ENCODE measurements at places on chromosomes 16 and 17.

- DNase-seq: no peak
Measured at GRCh38 chr17:10099051-10099571, 99.3 kb downstream of the GAS7 start.

- no peak for DNase-seq
Measured at GRCh38 chr17:2982854-2983253, 80.6 kb downstream of the OR1D5 start.

DNA sequence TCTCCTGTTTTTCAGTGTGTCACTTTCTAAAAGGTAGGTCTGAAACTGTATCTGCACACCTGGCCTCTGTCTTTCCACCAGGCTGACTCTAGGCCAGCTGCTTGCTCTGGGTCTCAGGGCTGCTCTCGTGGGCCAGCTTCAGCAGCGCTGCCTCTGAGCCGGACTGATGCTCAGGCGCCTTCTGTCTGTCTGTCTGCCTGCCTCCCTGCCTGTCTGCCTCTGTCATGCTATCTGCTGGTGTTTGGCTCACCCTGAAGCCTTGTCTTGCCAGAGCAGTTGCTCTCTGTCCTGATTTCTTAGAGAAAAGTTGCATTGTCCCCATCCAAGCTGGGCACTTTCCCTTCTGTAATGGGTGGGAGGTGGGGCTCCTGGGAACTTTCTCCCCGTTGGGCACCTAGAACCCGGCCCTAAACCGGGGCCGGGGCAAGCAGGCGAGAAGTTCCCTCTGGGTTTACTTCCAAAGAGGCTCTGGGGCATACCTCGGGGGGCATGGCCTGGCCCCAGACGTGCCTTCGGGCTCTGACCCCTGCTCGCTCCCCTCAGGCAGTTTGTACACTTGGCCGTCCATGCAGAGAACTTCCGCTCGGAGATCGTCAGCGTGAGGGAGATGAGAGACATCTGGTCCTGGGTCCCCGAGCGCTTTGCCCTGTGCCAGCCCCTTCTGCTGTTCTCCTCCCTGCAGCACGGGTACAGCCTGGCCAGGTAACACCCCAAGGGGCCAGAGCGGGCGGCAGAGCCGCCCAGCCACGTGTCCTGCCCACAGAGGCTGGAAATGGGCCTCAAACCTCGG is 15.9 kb upstream of the ATP6V0C start:
- no peak for DNase-seq

- DNase-seq: no peak
Measured at GRCh38 chr17:81152288-81152828, 12.9 kb upstream of the PVALEF start.

DNA sequence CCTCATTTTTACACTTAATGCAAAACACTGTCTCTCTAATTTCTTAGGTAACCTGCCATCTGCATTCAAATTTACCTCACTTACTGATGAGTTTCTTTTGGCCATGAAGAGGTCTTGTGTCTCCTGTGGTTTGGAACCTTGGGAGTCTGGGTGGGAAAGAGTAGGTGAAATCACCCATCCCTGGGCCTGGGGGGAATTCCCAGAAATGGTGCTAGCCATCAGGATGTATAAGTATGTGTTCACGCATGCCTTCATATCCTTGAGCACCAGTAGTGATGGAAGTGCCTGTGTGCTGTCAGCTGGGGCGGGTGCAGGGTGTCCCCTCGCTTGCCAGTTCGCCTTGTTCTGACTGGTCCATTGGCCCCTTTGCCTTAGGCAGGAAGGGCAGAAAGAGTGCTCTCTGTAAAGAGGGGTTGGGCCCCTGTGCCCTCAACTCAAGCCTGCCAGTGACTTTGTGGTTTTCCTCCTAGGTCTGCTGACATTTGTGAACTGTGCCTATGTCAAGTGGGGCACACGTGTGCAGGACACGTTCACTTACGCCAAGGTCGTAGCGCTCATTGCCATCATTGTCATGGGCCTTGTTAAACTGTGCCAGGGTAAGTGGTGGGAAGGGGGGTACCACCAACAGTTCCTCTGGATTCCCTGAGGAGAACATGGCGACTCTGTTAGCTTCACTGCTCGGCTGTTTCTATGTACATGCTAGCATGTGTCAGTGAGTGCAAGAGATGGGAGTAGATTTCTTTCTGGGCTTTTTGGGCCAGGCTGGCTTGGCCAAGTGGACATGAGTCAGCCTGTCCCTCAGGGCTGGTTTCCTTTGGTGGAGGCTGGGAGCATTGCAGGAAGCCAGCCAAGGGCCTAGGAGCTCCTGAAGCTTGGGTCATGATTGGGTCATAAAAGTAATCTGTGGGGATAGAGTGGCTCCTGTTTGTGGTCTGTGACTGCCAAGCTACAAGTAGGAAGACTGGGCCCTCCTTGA is 23.2 kb downstream of the SLC7A6OS start:
- peak; percentile 64 for DNase-seq

DNA sequence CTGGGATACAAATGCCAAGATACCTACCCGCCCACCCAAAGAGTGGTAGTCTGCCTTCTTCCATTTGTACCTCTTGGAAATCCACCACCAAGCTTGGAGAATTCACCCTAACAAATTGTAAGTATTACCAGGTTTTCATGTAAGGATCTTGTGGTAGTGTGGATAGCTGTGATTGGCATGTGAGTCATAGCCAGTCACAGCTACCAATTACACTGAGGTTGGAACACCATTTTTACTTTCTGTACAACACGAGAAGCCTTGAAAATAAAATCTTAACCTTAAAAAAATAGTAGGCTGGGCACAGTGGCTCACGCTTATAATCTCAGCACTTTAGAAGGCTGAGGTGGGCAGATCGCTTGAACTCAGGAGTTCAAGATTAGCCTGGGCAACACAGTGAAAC is 18.5 kb upstream of the SLC35G3 start:
- peak; percentile 46 for DNase-seq

DNA sequence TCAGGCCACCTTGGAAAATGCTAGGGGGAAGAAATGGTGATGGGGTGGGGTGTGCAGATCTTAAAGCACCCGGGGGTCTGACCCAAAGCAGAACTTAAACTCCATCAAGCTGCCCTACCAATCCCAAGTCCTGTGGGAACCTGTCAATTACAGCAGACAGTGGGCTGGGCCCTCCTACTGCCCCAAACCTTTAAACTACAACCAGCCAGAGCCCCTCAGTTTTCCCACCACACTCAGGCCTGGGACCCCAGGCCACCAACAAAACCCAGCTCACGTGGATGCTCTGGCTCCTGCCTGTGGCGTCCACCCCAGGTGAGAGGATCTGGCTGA is 2.7 kb downstream of the MYO18A start:
- DNase-seq: no peak

GRCh38 chr16:25692351-25692741 is 587 bp downstream of the HS3ST4 start:
- DNase-seq: no peak

DNA sequence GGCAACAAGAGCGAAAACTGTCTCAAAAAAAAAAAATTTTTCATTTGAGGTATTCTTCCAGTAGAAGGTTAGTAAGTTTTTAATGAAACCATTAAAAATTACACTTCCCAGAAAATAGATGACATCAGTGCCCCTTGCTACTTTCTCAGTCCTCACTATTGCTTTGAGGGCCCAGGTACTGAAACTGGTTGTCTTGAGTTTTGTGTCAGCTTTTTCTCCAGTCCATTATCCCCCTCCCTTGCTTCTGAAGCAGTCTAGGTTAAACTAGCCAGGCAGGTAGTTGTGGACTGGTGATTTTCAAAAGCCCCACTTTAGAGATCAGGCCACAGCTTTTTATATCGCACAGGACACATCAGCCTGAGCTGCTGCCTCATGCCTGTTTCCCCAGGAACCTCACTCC is 10.9 kb downstream of the SMCR8 start:
- DNase-seq: no peak

- no peak for DNase-seq
Measured at GRCh38 chr17:4182043-4182442, 39.0 kb downstream of the CYB5D2 start.

GRCh38 chr17:74412581-74412980 is 19.3 kb upstream of the GPRC5C start:
- DNase-seq: no peak

DNA sequence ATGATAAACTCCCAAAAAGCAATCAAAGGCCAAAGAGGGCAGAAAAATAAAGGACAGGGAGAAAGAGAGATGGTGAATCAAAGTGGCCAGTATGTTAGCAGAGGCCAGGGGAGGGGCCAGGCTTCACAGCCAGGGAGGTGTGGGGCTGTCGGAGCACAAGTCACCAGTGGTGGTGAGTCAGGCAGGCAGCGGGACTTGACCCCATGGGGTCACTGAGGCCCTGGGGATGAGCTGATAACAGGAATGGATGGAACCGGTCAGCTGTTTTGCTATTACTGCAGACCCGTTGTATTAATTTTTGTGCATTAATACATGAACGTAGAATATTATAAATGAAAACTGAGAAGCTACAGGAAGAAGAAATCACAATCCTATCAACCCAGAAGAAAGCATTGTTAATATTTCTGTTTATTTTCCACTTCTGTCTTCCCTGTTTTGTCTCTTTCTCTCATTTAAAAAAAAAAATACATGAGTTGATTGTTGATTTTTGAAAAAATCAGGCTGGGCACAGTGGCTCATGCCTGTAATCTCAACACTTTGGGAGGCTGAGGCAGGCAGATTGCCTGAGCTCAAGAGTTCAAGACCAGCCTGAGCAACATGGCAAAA is 106.9 kb downstream of the SOCS1 start:
- no peak for DNase-seq

GRCh38 chr16:87098976-87099720 is 218.0 kb downstream of the C16orf95 start:
- DNase-seq: no peak

GRCh38 chr17:78532311-78532710 is 44.9 kb downstream of the DNAH17 start:
- no peak for DNase-seq

DNA sequence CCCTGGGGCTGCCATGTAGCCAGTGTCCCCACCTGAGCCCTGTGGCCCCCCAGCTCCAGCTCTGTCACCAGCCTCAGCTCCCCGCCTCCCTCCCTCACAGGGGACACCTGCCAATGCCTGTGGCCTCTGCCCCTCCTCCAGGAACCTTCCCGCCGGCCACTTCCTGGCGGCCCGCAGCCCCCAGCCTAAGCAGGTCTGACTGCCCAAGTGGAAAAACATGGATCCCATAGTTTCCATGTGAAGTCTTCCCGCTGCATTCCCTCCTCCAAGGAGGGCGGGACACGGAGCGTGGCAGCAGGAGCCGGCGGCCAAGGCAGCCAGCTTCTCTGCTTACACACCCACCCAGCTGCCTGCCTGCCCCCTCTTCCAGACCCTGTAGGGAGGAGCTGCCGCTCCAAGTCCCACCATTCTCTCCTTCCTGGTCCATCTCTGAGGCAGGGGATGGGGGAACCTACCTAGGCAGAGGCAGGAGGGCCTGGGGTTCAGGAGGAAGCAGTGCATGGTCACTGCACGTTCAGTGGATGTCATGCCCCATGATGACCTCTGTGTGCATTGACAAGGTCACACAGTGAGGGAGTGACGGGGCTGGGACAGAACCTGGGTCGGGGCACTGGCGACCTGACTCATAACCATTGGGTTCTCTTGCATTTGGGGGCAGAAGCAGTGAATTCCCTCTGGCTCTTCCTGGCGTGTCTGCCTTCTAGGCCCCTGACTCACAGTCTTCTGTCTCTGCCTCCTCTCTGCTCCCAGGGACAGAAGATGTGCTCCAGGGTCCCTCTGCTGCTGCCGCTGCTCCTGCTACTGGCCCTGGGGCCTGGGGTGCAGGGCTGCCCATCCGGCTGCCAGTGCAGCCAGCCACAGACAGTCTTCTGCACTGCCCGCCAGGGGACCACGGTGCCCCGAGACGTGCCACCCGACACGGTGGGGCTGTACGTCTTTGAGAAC is 8.7 kb downstream of the VASN start:
- DNase-seq: no peak

DNA sequence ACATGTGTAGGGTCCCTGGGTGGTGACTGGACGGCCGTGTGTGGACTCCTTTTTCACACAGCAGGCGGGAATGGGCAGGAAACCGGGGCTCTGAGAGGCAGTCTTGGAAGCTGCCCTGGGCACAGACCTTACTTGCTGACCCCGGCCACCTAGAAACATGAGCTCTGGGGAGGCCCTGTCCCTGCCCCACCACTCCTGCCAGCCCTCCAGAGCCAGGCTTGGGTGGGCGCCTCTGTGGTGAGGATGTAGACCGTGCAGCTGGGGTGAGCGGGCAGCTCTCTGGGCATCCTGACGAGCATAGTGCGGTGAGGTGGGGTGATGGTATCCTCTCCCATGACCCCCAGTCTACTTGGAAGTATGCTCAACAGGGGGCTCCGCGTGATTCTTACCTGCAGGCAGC is 121.3 kb downstream of the RAB11FIP4 start:
- no peak for DNase-seq

GRCh38 chr17:59001158-59001814 is 105.4 kb downstream of the TRIM37 start:
- DNase-seq: peak; percentile 93

DNA sequence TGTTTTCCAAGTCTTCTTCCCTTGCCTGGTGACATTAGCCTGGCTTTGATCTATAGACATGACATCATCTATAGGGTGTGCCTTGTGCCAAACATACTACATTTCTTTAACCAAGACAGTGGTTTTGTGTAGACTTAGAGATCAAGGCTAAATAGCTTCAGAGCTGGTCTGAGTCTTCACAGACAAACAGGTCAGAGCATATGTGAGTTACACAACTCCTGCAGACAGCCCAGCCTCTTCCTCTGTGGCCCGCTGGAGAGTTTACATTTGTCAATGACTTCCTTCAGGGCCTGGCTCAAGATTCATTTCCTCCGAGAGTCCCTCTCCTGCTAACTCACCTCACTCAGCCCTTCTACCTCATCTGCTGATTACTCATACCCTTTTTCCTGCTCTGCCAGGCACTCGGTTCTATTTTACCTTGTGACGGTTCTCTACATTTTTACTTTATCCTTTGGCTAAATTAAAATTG is 73.1 kb upstream of the TANC2 start:
- DNase-seq: peak; percentile 75

DNA sequence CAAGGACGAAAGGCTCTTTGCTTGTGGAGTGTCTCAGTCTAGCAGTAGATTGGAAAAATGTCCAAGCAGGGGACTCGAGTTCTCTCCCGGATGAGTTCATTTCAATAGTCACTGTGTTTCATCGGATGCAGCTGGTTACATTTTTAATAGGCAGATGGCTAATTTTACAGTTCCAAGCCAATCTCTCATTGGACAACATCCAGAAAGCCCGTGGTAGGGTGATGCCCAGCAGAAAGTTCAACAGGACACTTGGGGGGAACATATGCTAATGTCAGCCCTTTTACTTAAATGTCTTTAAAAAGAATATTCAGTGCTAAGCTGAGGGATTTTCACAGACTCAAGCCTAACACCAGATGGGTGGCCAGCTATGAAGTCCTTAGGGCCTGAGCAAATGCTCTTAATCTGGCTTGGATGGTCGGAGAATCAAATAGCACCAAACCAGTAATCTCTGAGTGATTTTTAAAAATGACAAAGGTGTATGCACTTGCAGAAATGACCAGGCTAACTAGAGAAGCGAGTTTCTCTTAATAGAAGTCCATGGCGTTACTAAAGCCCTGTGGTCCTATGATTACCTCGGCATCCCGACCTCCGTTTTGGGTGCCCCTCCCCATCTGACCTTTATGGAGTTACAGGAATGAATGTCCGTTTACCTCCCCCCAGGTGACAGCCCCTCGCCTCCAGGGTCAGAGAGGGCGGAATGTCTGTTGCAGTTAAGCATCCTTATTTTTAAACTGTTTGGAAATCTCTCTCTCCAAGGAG is 289.2 kb upstream of the SALL1 start:
- no peak for DNase-seq
